HuH-7.5 (cell line): ENCODE measurements at places on chromosomes 3 and 15.

- no peak for DNase-seq
These were observed 48.8 kb downstream of the PDE8A start for GRCh38 chr15:85030301-85030929.

DNA sequence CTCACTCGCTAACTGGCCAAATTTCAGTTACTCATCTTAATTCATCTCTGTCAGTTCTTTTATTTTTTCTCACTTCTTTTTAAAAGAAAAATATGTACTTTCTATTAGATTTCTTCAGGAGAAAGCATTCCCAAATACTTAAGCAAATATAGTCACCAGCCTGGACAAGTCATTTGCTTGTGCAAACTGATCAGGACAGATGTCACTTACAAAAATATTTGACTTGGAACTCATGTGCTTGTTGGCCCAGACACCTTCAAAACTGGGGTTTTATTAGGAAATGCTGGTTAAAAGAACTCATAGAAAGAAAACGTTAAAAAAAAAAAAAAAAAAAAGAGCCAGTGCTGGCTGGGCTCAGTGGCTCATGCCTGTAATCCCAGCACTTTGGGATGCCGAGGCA is 31.3 kb upstream of the FOXP1 start:
- DNase-seq: no peak

DNA sequence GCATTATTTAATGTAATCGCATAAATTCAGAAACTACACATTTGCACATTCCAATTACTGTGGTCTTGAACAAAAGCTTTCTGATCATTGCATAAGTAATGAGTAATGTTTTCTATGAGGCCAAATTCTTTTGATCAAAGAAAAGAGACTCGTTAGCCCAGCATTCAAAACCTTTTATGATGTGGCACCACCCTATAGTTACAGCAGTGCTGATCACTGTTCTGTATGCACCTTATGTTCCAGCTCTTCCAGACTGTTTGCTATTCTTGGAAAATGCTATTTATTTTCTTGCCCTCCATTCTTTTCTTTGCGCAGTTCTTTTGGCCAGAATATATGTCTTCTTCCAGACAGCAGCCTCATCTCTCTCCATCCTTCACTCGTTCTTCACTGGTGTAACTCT is 42.3 kb downstream of the MAP3K13 start:
- DNase-seq: no peak

DNA sequence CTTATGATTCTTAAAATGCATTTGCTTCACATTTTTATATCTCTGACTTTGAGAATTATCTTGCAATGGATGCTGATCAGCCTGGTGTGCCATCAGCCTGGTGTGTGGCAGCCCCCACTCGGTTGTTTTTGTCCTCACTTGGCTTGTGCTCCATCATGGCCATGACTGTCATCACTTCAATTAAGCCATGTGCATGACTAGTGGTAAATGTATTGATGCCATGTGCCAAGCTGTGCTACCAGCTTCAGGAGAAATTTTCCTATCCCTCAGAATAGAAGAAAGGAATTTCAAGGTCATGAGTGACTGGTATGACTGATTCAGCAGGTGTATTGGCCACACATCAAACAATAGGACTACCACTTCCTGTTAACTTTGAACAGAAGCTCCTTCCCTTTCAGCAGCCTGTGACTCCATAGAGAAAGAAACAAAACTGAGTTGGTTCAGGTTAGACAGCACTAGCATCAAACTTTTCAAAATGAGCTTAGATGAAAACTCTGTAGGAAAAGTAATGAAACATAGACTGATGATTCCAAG is 251.7 kb downstream of the GRM7 start:
- DNase-seq: no peak

- no peak for DNase-seq
These were observed 47.1 kb downstream of the TFG start for GRCh38 chr3:100756441-100756840.

DNA sequence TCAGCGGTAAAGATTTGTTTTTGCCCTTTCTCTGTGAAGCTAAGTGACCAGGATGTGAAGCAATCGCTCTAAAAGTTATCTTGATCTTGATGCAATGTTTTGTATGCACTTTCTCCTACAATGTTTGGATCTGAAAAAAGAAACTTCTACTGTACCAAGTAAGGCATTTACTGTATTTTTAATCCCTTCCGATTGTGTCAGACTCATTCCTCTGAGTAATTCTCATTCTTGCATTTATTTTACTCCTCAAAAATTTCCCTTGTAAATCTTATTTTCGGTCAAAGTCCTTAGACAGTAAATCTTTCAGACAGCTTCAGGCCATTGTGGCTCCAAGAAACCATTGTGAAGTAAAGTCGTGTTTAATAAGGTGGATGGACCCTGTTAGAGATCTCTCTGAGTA is 141.9 kb downstream of the TP63 start:
- no peak for DNase-seq

GRCh38 chr15:80967451-80967850 is 22.2 kb downstream of the MESD start:
- DNase-seq: no peak

DNA sequence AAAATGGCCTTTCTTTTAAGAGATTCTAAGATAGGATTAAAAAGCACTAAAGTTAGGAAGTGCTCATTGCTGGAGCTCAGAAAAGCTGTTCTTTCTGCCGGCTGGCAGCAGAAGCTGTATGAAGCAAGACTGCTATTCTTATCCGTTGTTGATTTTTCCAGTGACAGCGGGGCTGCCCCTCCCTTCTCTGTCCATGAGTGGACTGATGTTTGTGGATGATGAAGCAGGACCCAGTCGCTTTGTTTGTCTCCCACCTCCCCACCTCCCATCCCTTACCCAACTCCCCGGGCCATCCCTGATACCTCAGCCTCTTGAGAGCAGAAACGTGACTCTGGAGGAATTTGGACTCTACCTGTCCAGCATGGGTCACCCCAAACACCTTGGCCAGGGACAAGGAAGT is 10.3 kb upstream of the MUSTN1 start:
- peak; percentile 40 for DNase-seq

- DNase-seq: no peak
These were observed 2.8 kb upstream of the THSD4 start for GRCh38 chr15:71112429-71112828.

DNA sequence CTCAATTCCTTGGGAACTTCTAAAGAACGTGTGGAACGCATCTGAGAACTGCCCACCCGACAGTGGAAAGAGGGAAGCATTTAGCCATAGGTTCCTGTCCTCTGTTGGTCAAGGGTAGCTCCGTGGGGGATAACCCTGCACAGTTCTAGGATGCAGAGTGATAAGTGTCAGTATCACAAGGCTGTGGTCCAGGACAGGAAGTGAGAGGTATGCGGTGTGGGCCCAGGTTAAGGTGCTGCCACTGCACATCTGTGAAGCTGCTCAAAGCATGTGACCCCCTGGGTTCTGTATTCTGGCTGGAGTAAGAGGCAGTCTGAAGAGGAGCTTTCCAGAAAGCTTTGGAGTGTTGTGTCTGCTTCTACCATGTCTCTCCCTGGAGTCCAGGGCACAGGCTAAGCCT is 51.7 kb upstream of the HES1 start:
- DNase-seq: no peak

DNA sequence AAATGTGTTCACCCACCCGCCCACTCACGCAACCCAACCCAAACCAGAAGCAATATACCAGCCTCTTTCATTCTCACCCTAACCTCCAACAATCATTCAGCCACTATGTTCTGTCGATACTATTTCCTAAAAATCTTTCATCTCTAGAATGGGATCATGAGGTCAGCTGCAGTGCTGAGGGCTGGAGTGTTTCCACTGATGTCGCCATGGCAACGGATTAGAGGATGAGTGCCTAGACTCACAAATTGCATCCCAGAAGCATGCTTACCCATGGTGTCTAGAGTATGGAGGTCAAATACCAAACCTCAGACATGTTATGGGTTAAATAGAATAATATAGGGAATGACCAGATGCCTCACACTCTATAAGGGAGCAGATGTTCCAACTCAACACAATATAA is 138.5 kb downstream of the GABRB3 start:
- no peak for DNase-seq

DNA sequence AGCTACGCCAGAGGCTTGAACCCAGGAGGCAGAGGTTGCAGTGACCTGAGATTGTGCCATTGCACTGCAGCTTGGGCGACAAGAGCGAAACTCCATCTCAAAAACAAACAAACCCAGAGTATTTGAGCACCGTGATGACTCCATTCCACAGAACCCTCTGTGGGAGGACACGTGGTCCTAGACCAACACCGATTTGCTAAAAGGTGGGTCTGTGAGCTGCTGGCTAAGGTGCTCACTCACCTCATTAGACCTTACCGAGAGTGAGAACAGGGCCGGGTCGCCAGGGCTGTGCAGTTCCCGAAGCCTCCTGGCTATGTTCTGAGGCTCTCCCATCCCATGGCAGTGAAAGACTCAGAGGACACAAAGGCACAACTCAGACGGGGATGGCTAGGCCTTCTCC is 17.9 kb downstream of the ABHD2 start:
- no peak for DNase-seq

- DNase-seq: no peak
These were observed 145.0 kb downstream of the CMSS1 start for GRCh38 chr3:99962703-99963102.

GRCh38 chr15:23629234-23629805 is 18.3 kb downstream of the MAGEL2 start:
- no peak for DNase-seq

DNA sequence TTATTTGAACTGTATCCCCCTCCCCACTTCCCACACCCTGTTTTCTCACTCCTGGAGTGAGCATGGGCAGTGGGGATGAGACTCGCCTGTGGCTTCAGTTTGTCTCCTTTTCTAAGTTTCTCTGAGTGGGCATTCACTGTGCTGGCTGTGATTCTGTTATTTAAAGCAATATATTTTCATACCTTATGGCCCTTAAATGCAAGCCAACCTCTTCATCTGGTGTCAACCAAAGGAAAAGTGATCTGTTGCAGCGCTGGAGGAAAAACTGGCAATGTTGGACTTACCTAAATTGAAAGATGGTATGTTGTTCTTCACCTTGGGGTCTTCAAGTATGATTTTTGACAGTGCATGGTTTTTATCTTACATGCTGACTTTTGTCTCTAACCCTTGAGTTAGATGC is 56.1 kb downstream of the RBM6 start:
- DNase-seq: no peak
